Lower lobe of right lung (tissue), 2 donors: ENCODE measurements at places on chromosomes 12 and 14.

DNA sequence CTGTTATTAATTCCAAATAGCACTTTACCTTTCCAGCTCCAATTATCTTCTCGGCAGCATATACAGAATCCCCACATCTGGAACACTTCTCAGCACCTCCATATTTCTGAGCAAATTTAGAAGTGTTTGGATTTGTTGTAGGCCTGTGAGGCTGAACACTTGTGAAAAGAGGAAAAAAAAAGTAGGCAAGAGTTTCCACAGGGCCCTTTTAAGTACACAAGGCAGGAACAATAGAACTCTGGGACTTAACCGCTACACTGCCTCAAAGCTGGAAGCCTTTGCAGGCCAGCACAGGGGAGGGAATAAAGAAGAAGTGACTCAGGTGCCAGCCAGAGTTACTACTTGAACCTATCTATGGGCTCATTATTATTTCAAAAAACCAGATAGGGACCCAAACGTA is 18.6 kb downstream of the CSRP2 start:
- DNase-seq: no peak

DNA sequence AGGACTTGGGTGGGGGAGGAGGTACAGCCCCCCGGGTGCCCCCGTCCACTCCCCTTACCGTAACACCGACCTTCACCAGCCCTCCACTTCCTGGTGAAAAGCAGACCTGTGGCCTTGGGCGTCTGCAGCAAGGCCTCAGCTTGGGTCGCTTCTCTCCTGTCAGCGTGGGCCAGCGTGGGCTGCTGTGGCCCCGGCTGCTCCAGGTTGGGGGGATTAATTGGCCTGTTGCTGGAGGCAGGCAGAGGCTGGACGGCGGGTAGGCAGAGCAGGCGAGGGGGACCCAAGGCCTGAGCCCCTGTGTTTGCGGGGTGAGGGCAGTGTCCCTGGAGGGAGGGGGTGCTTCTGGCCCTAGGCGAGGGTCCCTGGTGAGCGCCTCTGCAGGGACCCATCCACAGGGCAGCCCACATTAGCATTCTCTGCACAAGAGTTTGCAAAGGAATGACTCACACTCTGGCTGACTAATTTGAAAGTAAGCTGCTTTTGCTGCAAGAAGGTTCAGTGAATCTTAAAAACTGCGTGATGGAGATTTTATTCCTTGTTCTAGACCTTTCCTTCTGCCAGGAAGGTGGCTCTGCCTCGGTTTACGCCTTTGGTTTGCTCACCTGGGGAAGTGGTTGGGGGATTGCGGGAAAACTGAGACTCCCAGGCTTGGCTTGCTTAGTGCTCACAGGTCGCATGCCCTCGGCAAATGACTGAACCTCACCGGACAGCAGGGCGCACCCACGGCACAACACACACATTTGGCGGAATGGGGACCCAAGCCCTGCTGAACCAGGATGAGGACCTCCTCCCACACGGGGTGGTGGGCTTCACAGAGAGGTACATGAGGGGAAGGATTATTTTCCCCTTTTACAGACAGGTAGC is 37.9 kb upstream of the DLK1 start:
- no peak for DNase-seq

DNA sequence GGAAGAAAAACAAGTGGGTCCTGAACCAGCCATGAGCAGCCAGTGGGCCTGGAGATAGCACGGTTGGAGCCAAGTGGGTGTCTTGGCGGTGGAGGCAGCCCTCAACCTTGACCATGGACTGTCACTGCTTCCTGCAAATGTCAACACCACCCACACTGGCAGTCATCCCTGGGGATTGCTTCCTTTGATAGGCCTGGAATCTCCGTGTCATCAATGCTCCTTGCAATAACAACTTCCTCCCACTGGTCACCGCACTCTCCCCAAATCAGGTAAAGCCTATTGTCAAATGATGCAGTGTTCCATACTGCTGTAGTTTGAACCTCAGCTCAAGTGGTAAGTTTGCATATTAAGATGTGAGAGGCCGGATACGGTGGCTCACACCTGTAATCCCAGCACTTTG is 129.1 kb downstream of the NTF3 start:
- DNase-seq: no peak

DNA sequence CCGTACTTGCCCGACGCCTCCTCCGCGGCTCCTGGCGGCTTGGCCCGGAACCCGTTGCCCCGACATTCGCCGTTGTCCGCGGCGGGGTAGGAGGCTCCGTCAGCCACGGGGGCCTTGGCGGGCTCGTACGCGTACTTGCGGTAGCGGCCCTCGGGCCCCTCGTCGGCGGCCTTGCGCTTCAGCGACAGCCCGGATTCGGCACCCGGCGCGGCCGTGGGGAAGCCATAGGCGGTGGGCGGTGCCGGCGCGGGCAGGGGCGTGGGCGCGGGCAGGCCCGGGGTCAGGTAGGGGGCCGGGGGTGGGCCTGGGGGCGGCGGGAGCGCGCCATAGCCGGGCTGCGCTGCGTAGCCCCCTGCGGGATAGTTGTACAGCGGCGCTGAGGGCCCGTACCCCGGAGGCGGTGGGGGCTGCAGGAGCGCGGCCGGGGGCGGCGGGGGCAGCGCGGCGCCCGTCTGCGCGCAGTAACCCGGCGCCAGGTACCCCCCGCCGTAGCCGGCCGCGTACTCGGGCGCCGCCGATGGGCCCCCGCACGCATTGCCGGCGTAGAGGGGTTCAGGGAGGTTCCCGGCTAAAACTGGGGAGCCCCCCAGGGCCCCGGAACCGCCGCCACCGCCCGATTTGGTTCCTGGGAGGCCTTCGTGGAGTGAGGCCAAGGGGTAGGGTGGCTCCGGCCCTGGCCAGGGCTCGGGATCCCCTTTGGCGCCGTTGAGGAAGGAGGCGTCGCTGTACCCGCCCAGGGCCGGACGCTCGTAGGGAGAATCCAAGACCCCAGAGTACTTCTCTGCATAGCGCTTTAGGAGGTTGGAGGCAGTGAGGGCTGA is 26.9 kb downstream of the FIGNL2 start:
- no peak for DNase-seq

DNA sequence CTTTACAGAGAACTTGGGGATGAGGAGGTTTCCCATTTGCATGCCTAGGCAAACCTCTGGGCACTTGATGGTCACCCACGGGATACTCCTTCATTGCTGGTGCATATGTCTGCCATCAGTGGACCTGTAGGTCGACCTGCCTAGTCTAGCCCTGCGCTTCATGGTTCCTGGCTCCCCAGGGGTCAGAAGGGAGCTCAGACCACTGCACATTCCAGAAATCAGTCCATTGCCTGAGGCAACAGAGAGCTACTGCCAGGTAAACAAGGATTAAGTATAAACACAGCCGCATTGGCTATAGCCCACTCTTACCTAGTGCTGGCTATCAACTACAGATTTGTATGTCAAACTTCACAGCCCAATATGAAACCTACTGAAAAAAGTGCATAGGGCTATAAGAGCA is 476.4 kb downstream of the SOX5 start:
- no peak for DNase-seq

- no peak for DNase-seq
Observed at GRCh38 chr12:88207921-88208620, 66.0 kb downstream of the TMTC3 start.

- DNase-seq: no peak
Observed at GRCh38 chr12:129941618-129942017, 37.8 kb upstream of the TMEM132D start.

DNA sequence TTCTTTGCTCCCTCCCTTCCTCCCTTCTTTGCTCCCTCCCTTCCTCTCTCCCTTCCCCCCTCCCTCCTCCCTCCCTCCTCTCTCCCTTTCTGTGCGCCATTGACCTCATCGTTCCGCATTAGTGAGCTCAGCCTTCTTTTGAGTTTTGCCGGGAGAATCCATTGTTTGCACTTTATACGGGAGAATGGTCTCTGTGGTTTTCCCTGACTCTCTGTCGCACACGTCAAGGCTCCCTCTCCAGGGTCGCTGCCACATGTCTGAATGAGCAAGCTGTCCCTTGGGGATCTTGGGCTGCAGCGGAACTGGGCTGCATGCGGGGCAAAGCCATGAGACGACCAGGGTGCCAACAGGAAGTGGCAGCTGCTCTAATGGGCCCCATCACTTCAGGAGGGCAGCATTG is 118.5 kb downstream of the GLT1D1 start:
- DNase-seq: no peak

- DNase-seq: no peak
Observed at GRCh38 chr14:97388408-97388807, 591.2 kb downstream of the VRK1 start.

GRCh38 chr14:55556929-55557623 is 22.9 kb upstream of the KTN1 start:
- peak; percentile 86 for DNase-seq
